T-helper 17 cell (primary cell): ENCODE measurements at places on chromosomes 6 and 20. TPM values are rescaled to one million over a fixed set of nuclear protein-coding genes. Genes with fewer than 3 reads are reported as not detected.

RIPOR2 gene
- total RNA-seq, result 296 TPM

EPHA7 gene
- total RNA-seq, result not detected

GRCh38 chr20:51064137-51064536 lies 41.2 kb upstream of the KCNG1 start:
- no peak overlapping the region for H3K4me3 ChIP-seq
- peaks cover 2% of the 10 kb centered on the region for H3K36me3 ChIP-seq
- H3K27me3 ChIP-seq, result peaks cover 64% of the 10 kb centered on the region
- peaks cover 9% of the 10 kb centered on the region for H3K4me1 ChIP-seq
- DNase-seq, result no peak

TNF gene
- total RNA-seq, result 33.6 TPM

PROKR2 gene
- total RNA-seq, result not detected

GRCh38 chr20:17681726-17682102 lies 328 bp downstream of the RRBP1 start:
- peaks cover 13% of the 10 kb centered on the region for H3K4me1 ChIP-seq
- peaks cover 2% of the 10 kb centered on the region for H3K36me3 ChIP-seq
- H3K27ac ChIP-seq, result peak overlapping the region; percentile 19
- peak; percentile 13 for DNase-seq
- peaks cover 18% of the 10 kb centered on the region for H3K27me3 ChIP-seq
- H3K4me3 ChIP-seq, result peak overlapping the region; percentile 93

LGSN gene
- total RNA-seq, result not detected
